A549 treated with Hydrocortisone at 1 μM for 4 hours (cell line): ENCODE measurements at places on chromosomes 7 and 10. TPM values are rescaled to one million over a fixed set of nuclear protein-coding genes. Genes with fewer than 3 reads are reported as not detected.

The ZNF425 gene
- total RNA-seq = 1.1 to 1.7 TPM (median 1.4 TPM) in 5 replicates

The CRYGN gene
- not detected in 5 replicates for total RNA-seq

The GFRA1 gene
- 7.7 to 10.4 TPM (median 10.3 TPM) in 5 replicates for total RNA-seq

The FAM25G gene
- total RNA-seq = 0.85 to 1.5 TPM (median 1.1 TPM) in 3 of 5 replicates, not detected in the others

The ZFAND2A gene
- total RNA-seq = 49.5 to 56.1 TPM (median 52.2 TPM) in 5 replicates

The LBX1 gene
- not detected in 5 replicates for total RNA-seq

The NPC1L1 gene
- 0.05 to 0.11 TPM (median 0.08 TPM) in 5 replicates for total RNA-seq

The CPN1 gene
- total RNA-seq = 0.16 to 0.39 TPM (median 0.28 TPM) in 5 replicates

The HACD1 gene
- total RNA-seq = 35.5 to 63.8 TPM (median 58.6 TPM) in 5 replicates

The TSPAN12 gene
- total RNA-seq = 0.28 to 1.2 TPM (median 0.58 TPM) in 5 replicates

The THSD7A gene
- total RNA-seq = 1.3 to 2.7 TPM (median 2.2 TPM) in 5 replicates

The PHYHIPL gene
- 0.16 to 0.52 TPM (median 0.39 TPM) in 5 replicates for total RNA-seq
